ENCODE measurements at places on chromosomes 5 and 9.

GRCh38 chr5:154934881-154935280, 3.1 kb downstream of the GEMIN5 start:
- DNase-seq, result no peak

GRCh38 chr5:101425339-101425859, 522.3 kb upstream of the ST8SIA4 start:
- no peak for DNase-seq

DNA sequence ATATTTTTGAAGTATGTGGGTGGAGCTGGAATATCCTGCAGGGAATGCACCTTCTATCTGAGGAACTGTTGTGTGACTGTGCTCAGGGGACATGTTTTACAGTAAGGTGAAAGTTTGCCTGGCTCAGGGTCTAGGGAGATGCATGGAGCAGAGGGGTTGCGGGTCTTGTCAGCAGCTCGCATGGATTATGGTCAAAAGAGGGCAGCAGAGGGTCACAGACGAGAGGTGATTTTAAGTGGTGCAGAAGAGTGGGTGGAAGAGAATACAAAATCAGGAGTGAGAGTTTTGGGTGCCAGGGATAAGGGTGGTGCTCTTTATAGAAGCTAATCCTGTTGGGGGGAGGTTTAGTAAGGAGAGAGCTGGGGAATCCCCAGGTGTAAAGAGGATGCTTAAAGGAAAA, 53.5 kb upstream of the GRIN3A start:
- no peak for DNase-seq

GRCh38 chr5:108382784-108383330, 959 bp upstream of the FBXL17 start:
- DNase-seq, result no peak

DNA sequence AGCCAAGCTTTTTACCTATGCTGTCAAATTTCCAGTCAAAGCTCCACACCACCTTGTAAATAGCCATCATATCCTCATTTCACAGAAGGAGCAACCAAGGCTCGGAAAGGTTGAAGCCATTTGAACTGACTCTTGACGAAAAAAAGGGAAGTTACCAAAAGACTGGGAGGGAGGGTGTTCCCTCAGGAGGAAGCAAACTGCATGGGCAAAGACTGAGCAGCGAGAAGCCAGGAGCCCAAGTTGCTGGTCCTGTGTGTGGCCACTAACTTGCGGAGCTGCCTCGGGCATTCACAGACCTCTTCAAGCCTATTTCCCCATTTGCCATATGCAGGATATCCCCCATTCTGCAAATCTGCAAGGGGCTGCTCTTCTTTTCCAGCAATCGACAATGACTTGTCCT, 37.4 kb downstream of the TTLL11 start:
- no peak for DNase-seq

DNA sequence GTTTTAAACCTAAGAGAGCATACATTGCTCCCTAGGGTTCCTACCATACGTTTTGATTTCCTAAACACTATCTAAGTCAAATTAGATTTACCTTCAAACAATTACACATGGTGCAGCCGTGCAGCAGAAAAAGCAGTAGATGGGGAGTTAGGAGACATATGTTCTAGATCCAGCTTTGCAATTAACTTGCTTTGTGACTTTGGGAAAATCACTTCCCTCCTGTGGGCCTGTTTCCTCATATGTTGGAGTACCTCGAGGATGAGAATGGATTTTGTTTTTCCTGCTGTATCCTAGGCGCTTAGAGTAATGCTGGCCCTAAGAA, 711 bp downstream of the MRPL50 start:
- no peak for DNase-seq

DNA sequence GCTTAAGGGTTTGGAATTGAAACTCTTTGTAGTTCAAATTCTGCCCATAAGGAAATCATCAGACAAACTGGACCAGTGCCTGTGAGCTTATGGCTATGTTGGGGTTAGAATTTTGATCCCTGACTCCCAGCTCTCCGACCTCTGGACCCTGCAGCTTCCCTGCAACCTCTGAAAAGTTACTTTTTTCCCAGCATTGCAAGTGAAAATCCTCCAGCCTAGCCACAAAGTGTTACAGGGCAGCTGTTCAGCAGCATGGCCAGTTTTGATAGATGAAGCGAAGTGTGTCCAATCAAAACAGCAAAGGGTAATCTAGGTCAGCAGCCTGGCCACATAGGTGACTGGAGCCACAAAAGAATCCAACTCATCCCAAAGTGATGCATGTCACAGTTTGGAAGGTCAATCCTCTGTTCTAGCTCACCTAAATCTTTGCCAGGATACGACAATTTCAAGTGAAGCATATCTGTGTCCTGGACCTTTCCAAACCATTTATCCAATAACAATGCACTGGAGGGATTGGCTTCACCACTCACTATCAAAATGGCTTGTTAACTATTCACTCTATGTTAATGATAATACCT, 4.7 kb upstream of the CPEB4 start:
- DNase-seq, result no peak

- DNase-seq, result no peak
These were observed 61.8 kb upstream of the CEMIP2 start for GRCh38 chr9:71830153-71830552.

DNA sequence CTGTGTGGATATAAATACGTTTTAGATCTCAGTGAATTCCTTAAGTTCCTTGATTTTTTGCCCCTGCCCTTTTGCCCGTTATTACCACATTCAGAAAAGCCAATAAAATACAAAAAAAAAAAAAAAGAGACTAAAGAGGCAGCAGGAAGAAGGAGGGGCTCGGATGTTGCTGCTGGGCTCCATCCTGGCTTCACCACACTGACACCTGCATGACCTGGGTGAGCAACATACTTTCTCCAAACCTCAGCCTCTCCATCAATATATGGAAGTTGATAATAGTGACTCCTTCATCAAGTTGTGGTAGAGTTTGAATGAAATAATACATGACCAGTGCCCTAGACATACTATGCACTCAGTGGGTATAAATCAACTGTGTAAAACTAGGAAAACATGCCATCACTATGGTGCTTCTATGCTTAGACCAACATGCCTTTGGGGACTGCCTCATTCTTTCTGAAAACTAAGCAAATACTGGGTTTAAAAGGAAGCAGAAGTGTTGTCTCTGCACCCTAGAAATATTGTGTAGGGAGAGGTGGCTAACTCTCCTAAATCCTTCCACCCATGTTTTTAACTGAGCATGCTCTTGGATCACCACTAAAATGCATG, 243.0 kb downstream of the PIK3R1 start:
- no peak for DNase-seq

DNA sequence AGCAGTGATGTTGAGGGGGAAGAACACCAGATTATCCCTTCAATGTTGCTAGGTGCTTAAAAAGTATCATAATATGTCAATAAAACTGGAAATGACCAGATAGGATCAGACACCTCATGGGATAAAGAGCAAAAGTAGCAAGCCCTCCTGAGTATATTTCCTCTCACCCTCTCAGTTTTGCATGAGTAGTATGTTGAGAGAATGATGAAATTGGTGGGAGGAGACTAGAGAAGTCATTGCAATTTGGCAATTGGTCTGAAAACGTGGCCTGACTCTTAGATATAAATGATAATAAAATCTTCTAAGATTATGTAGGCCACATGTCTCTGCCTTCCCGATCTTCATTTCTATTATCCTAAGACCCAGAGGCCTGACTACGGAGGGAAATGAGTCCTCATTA, 151.2 kb upstream of the ARRDC3 start:
- DNase-seq, result no peak

GRCh38 chr5:171644536-171644935, 141.1 kb upstream of the SMIM23 start:
- DNase-seq, result no peak

GRCh38 chr9:135410831-135411473, 68.6 kb upstream of the PPP1R26 start:
- DNase-seq, result no peak

DNA sequence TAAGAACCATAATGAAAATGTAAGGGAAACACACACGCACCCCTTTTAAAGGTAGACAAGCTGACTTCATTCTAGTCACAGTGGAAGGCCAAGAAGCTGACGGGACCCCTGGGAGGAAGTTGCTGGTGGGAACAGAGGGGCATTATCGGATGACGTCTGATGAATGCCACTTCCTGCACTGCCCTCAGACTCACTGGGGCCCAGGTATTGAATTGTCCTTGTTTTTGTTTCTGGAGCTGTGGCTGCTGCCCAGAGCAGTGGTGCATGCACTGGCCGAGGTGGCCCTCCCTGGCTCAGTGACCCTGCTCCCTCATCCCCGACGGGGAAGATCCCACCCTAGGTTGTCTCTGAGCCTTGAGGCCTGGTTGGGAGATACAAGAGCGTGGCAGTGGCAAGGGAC, 15.3 kb upstream of the RPL26L1 start:
- DNase-seq, result no peak
